ENCODE measurements at places on chromosomes 1 and 21.

DNA sequence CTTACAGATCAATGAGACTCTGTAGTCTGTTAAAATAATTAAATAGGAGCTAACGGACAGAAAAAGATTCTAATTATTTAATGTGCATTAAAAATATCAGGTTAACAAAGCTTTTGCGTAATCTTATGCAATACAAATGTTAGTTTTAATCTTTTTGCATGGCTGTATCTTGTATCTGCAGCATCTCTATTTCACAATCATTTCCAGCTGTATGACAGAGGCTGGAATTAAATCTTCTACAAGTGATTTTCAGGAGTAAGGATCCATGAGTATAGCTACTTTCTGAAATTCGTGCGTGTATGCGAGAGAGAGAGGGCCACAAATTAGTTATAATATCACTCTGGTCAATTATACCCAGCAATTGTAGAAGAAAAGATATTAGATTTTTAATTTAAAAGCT, 1446.8 kb downstream of the NCAM2 start:
- DNase-seq: no peak

DNA sequence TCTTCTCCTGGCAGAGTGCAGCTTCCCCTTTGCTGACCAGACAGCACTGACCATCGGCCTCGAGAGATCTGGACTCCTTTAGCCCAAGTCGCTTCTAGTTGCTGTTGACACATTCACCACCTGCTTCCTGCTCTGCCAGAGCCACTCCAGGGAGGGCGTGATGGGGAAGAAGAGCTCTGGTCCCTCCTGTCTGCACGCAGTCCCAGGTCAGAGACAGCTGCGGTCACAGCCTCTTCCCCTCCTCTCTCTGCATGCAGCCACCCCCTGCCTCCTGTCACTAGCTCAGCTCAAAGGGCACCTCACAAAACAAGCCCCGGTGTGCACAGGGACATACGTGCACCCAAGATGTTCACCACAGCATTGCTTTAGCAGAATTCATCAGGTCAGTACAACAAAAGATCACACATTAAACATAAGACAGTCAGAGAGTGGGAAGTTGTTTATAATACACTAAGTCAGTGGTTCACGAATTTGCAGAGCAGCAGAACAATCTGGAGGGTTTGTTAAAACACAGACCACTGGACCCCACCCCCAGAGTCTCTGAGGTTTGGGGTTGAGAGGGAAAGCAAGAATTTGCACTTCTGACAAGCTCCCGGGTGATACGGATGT, 132.9 kb downstream of the SYF2 start:
- DNase-seq: no peak

DNA sequence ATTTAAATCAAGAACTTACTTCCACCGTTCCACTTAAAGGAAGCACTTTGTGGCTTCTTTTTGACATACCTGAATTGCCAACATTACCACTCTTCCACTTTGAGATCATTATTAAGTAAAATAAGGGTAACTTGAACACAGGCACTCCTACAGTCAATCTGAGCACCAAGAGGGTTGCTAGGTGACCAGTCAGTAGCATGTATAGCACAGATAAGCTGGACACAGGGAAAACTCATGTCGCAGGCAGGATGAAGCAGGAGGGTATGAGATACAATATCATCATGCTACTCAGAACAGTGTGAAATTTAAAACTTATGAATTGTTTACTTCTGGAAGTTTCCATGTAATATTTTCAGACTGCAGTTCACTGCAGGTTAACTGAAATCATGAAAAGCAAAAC, 47.0 kb upstream of the RAP1GAP start:
- DNase-seq: no peak

DNA sequence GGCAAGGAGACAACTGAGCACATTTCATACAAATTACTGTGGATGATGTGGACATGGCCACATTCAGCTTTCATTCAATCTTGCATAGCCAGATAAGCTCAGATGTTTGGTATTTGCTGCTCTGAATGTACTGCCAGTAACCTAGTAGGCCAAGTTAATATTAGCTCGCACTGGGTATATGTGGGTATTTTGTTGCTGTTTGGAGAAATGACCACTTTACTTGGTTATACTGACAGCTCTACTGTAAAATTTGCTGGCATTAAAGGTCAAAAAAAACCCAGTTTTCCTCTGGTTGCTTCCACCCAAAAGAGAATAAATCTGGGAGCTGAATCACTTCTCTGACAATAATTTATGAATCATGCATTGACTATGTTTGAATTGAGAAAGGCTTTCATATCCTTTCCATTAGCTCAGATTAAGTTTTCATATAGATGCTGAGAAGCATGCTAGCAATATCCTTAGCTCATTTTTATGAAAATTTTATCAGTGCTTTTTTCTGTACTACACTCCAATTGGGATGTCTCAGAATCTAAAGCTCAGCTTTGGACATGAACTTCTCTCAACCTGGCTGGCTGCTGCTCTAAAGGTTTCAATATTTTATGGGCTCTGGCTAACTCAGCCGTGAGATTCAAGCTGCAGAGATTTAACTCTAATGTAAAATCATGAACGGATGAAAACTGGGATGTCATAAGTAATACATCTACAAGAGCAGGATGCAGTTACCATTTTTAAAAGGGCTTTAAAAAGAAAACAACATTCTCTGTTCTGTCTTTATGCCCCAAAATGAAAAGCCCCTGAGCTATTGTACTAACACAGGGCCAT, 330.0 kb downstream of the BARHL2 start:
- DNase-seq: no peak

- DNase-seq: no peak
These were observed 253.1 kb upstream of the IRF2BP2 start for GRCh38 chr1:234862944-234863515.

DNA sequence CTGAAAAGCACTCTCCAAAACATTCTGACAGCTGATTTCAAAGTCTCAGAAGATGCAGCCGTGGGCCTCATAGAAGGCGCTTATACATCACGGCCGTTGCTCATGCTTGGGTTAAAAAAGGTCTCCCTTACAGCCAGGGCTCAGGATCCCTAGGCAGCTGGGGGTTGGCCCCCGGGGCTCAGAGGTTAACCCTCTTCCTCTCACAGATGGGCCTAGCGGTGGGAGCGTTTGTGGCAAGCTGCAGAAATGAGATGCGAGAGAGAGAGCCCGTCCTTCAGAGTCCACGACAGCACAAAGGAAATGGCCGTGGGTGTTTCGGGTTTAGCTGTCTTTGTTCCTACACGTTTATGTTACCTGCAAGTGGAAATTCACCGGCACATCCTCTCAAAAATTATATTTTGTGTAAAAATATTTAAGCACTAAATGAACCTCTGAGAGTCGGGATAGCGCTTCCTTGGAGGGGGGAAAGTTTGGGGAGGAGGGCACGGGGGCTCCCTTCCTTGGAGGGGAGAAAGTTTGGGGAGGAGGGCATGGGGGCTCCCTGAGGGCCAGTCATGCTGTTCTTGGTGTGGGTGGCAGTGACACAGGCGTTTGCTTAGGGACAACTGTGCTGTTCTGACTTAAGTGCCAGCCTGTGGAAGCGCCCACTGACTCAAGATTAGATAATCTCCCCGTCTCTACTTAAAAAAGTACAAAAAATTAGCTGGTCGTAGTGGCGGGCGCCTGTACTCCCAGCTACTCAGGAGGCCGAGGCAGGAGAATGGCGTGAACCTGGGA, 20.5 kb upstream of the PRDM15 start:
- DNase-seq: no peak

GRCh38 chr1:93528412-93528811, 80.5 kb downstream of the FNBP1L start:
- no peak for DNase-seq

GRCh38 chr21:25381936-25382452, 225.3 kb downstream of the MRPL39 start:
- DNase-seq: no peak

DNA sequence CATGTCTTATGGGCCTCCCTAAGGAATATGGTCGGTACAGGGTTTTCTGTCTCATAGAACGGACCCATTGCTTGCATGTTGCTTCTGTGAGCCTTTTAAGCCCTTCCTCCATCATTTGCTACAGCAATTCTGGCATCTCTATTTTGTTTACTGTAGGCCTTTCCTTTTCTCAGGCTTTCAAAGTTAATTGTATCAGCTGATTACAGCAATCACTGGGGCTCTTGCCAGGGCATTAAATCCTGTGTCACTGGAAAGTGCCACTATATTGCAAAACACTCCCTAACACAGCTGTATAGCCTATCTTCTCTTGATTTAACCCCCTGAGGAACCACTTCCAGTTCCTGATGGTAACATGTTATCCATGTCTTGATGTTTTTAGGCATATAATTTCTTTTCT, 156.5 kb downstream of the PDE4B start:
- no peak for DNase-seq

- no peak for DNase-seq
These were observed 793.7 kb upstream of the ADGRL2 start for GRCh38 chr1:81007024-81007423.

DNA sequence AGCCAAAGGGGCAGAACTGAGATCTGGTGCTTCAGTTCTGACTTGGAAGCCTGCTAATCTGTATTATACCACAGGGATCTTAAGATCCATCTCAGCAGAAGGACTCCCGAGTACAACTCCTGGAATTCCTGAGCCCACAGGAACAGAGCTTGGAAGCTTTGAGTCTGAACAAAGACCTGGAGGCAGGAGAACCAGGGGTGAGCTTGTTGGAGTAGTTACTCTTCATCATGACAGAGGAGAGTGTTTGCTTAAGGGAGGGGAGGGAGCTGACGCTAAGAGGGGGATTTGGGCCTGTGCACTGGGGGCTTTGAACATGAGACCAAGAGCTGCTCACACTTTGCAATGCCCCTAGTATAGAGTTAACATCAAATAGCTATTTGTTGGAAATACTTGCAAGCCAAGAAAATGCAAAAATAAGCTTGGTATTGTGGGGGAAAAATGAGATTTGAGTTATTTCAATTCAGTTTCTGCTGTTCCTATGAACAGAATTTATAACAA, 41.1 kb upstream of the TRABD2B start:
- DNase-seq: no peak

DNA sequence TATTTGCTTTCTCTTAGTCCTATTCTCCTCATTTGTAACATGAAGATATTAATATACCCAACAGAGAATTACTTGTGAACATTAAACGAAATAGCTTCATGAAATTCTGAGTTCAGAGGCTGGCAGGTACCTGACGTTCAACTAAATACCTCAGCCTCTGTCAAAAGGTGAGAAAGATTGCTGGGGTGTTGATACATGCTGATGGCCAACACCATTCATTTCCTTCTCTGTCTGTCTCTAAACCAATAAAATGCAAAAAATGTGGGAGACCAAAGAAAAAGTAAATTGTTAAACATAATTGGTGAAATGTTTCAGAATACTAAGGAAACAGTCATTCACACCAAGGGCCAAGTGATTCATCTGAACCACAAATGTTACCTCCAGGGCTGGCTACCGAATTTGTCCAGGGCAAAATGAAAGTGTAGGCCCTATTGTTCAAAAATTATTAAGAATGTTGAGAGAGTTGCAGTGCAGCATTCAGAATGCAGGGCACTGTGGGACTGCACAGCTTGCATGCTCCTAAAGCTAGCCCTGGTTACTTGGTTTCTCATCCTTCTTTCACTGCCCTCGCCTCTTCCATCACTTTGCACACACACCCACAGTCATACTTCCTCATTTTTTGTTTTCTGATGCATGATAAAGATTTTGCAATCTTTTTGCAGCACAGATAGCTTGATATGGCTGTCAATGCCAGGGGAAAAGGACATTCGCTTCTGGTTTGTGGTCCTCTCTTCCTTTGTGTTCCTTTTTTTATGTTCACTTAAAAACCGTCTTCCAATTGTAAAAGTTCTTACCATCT, 414.3 kb upstream of the NR5A2 start:
- no peak for DNase-seq

DNA sequence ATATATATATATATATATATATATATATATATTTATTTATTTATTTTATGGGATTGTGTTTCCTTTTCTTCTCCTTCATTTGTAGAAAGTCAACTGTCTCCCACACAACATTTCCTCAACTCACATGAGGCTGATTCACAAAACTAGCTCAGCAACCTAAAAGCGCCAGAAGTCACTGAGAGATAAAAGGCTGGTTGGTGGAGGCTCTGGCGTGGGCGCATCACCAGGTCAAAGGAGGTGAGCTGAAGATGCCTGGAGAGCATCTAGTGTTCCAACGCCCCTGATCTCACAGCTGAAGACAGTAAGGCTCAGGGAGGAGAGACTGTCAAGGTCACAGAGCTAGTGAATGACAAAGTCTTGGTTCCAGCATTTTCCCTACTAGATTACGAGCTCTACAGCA, 78.0 kb downstream of the HLCS start:
- DNase-seq: no peak

- DNase-seq: no peak
These were observed 481.8 kb downstream of the USP25 start for GRCh38 chr21:16211339-16212303.

DNA sequence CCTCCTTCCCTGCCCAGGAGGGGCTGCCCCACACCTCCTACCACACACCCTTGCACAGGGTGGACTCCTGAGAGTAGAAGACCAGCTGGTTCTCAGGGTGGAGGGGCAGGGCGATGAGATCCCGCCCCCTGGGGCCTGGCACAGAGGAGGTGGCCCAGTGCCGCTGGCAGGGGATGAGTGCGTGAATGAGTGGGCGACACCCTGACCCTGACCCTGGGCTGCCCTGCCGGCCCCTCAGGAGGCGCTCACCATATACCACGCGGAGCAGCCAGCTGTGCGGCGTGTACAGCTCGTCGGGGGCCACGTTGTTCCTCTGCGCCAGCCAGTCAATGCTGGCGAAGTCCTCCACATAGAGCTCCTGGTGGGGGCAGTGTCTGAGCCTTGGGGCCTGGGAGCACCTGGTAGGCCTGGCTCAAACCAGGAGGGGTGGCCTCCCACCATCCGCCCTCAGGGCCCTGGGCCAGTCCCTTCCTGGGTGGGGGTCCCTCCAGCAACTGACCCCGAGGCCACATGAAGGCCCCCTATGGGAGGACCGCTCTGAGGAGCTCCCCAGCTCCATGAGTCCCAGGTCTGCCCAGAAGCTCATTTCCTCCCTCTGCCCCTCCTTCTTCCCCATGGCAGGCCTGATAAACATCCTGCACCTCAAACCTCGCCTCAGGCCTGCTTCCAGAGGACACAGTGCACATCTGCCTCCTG, 13.0 kb downstream of the LSS start:
- no peak for DNase-seq

DNA sequence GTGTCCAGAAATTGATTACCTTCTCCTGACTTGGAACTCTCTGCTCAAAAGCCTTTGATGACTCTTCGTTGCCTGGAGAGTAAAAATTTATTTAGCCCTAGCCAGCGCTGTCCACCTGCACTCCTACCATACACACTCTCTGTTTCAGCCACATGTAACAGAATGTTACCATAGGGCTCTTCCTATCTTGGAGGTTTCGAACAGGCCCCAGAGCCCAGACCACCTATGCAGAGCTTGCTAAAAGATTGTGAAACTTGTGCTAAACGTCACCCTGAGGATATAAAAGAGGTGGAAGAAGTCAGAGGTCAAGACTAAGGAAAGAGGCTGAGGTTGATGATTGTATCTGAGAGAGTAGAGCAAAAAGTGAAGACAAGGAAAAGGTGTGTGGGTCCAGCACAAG, 237.0 kb upstream of the HOOK1 start:
- no peak for DNase-seq

Measured in activated T-helper 1 cell treated with anti-CD3 and anti-CD28 coated beads, Interleukin-2, amount 50 U/mL, for 16 hours (primary cell).